ENCODE measurements at places on chromosomes 1 and 21.
A peak's percentile ranks its signal among the peaks of the same experiment; 100 is the strongest.

- no peak for DNase-seq
These were observed 2.3 kb downstream of the KCNC4 start for GRCh38 chr1:110212169-110213142.

GRCh38 chr1:150985179-150985825 lies 3.2 kb downstream of the ANXA9 start:
- no peak for DNase-seq

- peak; percentile 53 for DNase-seq
These were observed 38.5 kb downstream of the MSTO1 start for GRCh38 chr1:155648207-155649147.

GRCh38 chr1:234592240-234592639 lies 17.7 kb downstream of the IRF2BP2 start:
- no peak for DNase-seq

DNA sequence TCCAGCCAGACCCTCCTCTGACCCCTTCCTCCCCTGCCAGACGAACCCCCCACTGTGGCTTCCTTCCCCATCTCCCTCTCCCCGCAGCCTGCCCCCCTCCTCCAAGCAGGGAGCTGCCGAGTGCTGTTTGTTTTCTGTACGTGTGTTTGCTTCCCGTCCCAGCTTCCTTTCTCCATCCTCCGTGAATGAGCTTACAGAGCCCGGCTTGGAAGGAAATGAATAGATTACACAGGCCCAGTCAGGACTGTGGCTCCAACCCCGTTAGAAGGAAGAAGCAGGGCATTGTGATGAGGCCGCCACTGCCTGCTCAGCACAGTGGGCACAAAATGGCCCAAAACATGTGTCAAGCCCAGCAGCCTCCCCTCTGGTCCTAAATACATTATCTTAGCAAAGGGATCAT lies 123.2 kb downstream of the IGSF21 start:
- no peak for DNase-seq

GRCh38 chr1:183569141-183569540 lies 21.1 kb downstream of the NCF2 start:
- no peak for DNase-seq

GRCh38 chr21:43895196-43895595 lies 30.2 kb downstream of the AGPAT3 start:
- DNase-seq: no peak

DNA sequence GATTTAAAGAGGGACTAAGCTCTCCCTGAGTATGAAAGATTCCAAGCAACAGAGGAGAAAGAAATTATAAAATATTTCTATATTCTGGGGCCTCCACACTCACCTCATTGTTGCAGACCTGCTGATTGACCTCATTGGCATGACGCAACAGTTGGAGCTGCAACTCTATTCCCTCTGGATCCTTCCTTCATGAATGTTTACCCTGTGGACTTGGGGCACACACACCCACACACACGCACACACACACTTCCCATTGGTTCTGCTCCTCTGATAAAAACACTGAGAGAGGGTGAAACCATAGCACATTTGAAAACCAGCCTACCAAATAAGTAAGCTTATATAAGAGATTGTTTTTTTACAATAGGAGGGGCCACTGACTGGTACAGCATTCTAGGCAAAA lies 159.1 kb downstream of the BRINP2 start:
- no peak for DNase-seq

Data from GF-D8 (cell line).